ENCODE measurements at places on chromosomes 5 and 9. TPM values are rescaled to one million over a fixed set of nuclear protein-coding genes. Genes with fewer than 3 reads are reported as not detected.

ZNF883 gene
- total RNA-seq: not detected

TRAF1 gene
- 4.7 TPM for total RNA-seq

KCNIP1 gene
- not detected for total RNA-seq

PCDHB16 gene
- total RNA-seq: 1.8 TPM

VCAN gene
- total RNA-seq: 0.72 TPM

LCN10 gene
- total RNA-seq: not detected

AMBP gene
- total RNA-seq: 1.7 TPM

PCDHA12 gene
- 10.0 TPM for total RNA-seq

GRXCR2 gene
- not detected for total RNA-seq

CTXN3 gene
- total RNA-seq: not detected

NUTM2G gene
- total RNA-seq: not detected

PFN3 gene
- total RNA-seq: not detected

SHOC1 gene
- 0.10 TPM for total RNA-seq

PCDHA10 gene
- 0.33 TPM for total RNA-seq

AGXT2 gene
- total RNA-seq: not detected

GADD45G gene
- total RNA-seq: 1.2 TPM

PRUNE2 gene
- total RNA-seq: 0.18 TPM

CNTLN gene
- total RNA-seq: not detected

MZB1 gene
- 0.49 TPM for total RNA-seq

TAL2 gene
- not detected for total RNA-seq

OBP2B gene
- total RNA-seq: not detected

CERCAM gene
- total RNA-seq: 11.3 TPM

GCNT4 gene
- total RNA-seq: 0.33 TPM

SAXO1 gene
- total RNA-seq: not detected

DIMT1 gene
- 37.2 TPM for total RNA-seq

IFNB1 gene
- not detected for total RNA-seq

PTPDC1 gene
- total RNA-seq: 10.6 TPM

LOX gene
- total RNA-seq: 0.62 TPM

ARSI gene
- 18.6 TPM for total RNA-seq

JAKMIP2 gene
- not detected for total RNA-seq

TRPM6 gene
- total RNA-seq: 0.05 TPM

RNF183 gene
- not detected for total RNA-seq

ALDOB gene
- 0.67 TPM for total RNA-seq

SOX30 gene
- not detected for total RNA-seq

POLE3 gene
- total RNA-seq: 48.5 TPM

SRA1 gene
- 52.0 TPM for total RNA-seq

GABRA1 gene
- not detected for total RNA-seq

P4HA2 gene
- total RNA-seq: 25.1 TPM

OR1L1 gene
- not detected for total RNA-seq

SLC6A18 gene
- total RNA-seq: not detected

IGFBPL1 gene
- total RNA-seq: 13.7 TPM

TIMD4 gene
- not detected for total RNA-seq

GPR151 gene
- total RNA-seq: not detected

ADGRV1 gene
- 0.49 TPM for total RNA-seq

LCN2 gene
- total RNA-seq: 1.0 TPM

SLC25A25 gene
- total RNA-seq: 10.7 TPM

NR6A1 gene
- 7.6 TPM for total RNA-seq

AJM1 gene
- total RNA-seq: 7.2 TPM

N4BP3 gene
- 2.3 TPM for total RNA-seq

RASGEF1C gene
- 0.49 TPM for total RNA-seq
